ENCODE measurements at places on chromosomes 2 and 18.
A peak's percentile ranks its signal among the peaks of the same experiment; 100 is the strongest.

GRCh38 chr2:240602266-240603050 lies 15.9 kb downstream of the CAPN10 start:
- no peak for DNase-seq

DNA sequence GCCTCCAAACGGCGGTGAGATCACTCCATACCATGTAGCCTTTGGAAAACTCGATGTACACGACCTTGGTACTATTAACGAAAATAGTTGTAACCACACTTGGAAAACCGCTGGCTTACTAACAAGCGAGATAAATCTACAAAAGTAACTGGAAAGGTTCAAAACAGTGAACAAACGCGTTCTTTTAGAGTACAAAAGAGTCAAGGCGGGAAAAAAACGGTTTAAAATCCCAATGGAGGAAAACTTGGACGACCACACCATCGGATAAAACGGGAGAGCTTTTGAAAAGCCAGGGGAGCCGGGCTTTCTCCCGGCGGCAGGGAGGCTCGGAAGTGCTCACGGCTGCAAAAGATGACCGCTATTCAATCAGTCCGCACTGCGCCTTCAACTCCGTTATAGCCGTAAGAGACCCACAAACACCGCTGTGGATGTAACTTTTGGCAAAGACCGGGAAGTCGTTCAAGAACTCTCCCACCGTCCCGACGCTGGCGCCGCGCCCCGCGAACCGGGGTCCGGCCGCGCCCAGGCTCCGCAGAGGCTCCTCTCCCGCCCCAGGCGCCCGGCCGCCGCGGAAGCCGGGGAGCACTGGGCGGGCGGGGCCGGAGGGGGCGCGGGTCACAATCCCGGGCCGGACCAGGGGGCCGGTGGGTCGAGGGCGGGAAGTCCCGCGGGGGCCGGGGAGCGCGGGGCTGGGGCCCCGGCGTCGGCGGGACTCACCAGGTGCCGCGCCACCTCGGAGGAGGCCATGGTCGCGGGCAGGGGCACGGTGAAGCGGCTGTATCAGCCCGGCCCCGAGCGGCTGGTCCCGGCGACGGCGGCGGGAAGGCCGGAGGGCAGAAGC lies 465 bp downstream of the SEPTIN10 start:
- DNase-seq: no peak

GRCh38 chr2:188751816-188752215 lies 222.4 kb upstream of the COL3A1 start:
- no peak for DNase-seq

GRCh38 chr2:28713577-28714298 lies 37.9 kb upstream of the PPP1CB start:
- DNase-seq: no peak

- DNase-seq: peak; percentile 54
Measured at GRCh38 chr2:239380831-239381708, 19.8 kb downstream of the HDAC4 start.

DNA sequence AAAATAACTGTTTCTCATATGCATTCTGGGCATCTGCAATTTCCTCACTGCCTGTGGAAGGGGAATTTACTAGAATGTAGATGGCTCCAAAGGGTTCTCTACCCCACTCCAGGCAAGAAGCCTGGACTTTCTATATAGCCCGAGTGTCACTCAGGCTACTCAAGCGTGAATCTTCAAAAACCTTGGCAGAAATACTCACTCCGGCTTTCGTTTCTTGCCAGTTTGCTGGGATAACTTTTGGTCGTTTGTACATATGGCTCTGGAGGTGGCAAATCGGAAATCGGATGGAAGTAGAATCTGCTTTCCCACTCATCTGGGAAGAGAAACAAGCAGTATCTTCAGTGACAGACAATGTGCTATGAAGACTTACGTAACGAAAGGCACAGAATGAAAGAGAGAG lies 30.7 kb downstream of the WIPF1 start:
- DNase-seq: no peak

DNA sequence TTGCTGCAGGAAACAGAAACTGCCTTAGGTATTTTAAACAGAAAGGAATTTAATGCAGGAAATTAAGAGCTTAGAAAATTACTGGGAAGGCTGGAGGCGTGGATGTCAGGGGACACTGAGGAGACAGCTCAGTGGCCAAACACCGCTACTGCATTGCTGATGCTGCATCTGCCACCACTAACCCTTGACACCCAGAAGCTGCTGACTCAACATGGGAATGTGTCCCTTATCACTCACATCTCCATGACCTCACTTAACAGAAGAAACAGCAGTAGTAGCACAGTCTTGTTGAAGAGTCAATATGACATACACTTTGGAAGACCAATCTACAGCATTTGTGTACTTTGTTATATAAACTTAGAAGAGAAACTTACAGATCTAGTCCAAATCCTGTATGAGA lies 906.1 kb downstream of the SLC4A3 start:
- DNase-seq: no peak

- DNase-seq: no peak
Measured at GRCh38 chr18:79943608-79944125, 7.8 kb downstream of the SLC66A2 start.

Data from stimulated activated CD8-positive, alpha-beta memory T cell treated with anti-CD3 and anti-CD28 coated beads, Interleukin-15, amount 100 ng/mL, for 48 hours (primary cell).